Gastroesophageal sphincter (tissue), 4 donors: ENCODE measurements at places on chromosomes 4 and X. TPM values are rescaled to one million over a fixed set of nuclear protein-coding genes. Genes with fewer than 3 reads are reported as not detected.

GRCh38 chr4:54945838-54946237 lies 179.6 kb downstream of the KDR start:
- H3K36me3 ChIP-seq = no peaks in the 10 kb centered on the region
- no peak overlapping the region for H3K27ac ChIP-seq
- ATAC-seq = no peak

GRCh38 chr4:5822619-5823018 lies 70.3 kb downstream of the CRMP1 start:
- ATAC-seq = no peak
- no peak overlapping the region for H3K4me3 ChIP-seq
- peaks cover 53% of the 10 kb centered on the region for H3K36me3 ChIP-seq
- peaks cover 10% of the 10 kb centered on the region for H3K4me1 ChIP-seq
- H3K27ac ChIP-seq = no peak overlapping the region

DNA sequence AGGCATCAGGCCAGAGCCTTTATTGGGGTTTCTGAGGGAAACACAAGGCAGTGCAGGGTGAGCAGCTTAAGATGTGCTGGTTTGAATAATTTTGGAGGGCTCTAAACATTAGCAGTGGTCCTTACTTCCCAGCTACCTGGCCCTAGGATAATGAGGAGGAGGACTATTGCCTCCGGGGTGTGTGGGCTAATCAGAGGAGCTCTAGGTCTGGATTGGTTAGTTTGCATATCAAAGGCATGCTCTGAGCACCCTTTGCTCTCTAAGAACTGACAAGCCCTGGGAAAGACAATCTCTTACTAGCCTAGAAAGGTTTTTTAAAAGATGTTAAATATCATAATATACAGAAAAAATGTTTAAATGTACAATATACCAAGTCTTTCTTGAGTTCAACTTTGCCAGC lies 58.4 kb downstream of the RXFP1 start:
- no peak overlapping the region for H3K27ac ChIP-seq
- no peak for ATAC-seq
- H3K36me3 ChIP-seq = no peaks in the 10 kb centered on the region
- no peak overlapping the region for H3K4me3 ChIP-seq

- H3K4me3 ChIP-seq = no peak overlapping the region
- ATAC-seq = no peak
- H3K4me1 ChIP-seq = peaks cover 18% of the 10 kb centered on the region
- no peaks in the 10 kb centered on the region for H3K36me3 ChIP-seq
- H3K27ac ChIP-seq = no peak overlapping the region
- H3K27me3 ChIP-seq = no peaks in the 10 kb centered on the region
These were observed 5.4 kb upstream of the SHROOM3 start for GRCh38 chr4:76429636-76430035.

The ADGRG2 gene
- 3.8 TPM for total RNA-seq

GRCh38 chrX:137695417-137695816 lies 129.5 kb downstream of the ZIC3 start:
- H3K27me3 ChIP-seq = no peaks in the 10 kb centered on the region
- no peaks in the 10 kb centered on the region for H3K36me3 ChIP-seq
- H3K4me3 ChIP-seq = no peak overlapping the region
- H3K4me1 ChIP-seq = no peaks in the 10 kb centered on the region
- ATAC-seq = no peak

DNA sequence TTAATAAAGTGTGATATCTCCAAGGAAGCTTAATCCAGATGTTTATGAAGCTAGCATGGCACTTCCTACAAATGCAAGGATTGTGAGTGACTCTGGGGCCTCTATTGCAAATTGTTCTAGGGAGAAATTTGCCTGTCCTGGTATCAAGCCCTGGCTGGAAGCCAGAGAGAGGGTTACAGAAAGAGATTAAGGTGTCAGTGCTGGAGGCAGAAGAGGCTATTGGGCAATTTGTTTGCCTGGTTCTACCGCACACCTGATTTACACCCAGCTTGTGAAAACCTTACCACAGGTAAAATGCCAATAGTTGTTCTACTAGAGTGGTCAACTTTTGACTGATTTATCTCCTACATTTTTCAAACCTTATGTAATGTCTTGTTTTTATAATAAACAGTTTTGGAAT lies 186.7 kb upstream of the FAT1 start:
- H3K4me3 ChIP-seq = no peak overlapping the region
- no peaks in the 10 kb centered on the region for H3K4me1 ChIP-seq
- H3K36me3 ChIP-seq = no peaks in the 10 kb centered on the region
- H3K27ac ChIP-seq = no peak overlapping the region
- H3K27me3 ChIP-seq = no peaks in the 10 kb centered on the region
- no peak for ATAC-seq

DNA sequence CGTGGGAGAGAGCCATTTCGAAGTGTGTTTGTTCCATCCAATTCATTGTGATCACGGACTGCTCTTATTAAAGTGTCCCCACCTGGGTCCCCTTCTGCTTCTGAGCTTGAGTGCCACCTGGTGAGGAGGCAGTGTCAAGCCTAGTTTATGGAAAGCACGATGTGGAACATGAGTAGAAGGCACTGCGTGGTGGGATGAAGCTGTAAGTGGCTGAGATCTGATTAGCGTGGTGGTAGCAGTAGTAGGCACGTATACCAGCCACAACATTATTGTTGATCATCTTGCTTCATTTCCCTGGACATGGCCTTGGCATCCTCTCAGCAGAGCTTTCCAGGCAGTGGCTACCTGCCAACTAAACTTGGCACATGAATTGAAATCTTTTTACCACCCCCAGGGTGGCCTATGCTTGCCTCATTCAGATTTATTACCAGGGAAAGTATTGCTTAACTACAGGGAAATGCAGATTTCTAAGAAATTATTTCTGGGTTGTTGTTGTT lies 46.4 kb downstream of the GPAT3 start:
- H3K4me1 ChIP-seq = no peaks in the 10 kb centered on the region
- H3K27me3 ChIP-seq = no peaks in the 10 kb centered on the region
- no peak overlapping the region for H3K4me3 ChIP-seq
- H3K27ac ChIP-seq = no peak overlapping the region

The TCP11X2 gene
- not detected for total RNA-seq
